HFF-Myc (cell line): ENCODE measurements at places on chromosomes 16 and 17.

GRCh38 chr16:24511174-24511573, 28.2 kb upstream of the RBBP6 start:
- DNase-seq: no peak

GRCh38 chr17:80447790-80448189, 28.6 kb downstream of the NPTX1 start:
- no peak for DNase-seq

DNA sequence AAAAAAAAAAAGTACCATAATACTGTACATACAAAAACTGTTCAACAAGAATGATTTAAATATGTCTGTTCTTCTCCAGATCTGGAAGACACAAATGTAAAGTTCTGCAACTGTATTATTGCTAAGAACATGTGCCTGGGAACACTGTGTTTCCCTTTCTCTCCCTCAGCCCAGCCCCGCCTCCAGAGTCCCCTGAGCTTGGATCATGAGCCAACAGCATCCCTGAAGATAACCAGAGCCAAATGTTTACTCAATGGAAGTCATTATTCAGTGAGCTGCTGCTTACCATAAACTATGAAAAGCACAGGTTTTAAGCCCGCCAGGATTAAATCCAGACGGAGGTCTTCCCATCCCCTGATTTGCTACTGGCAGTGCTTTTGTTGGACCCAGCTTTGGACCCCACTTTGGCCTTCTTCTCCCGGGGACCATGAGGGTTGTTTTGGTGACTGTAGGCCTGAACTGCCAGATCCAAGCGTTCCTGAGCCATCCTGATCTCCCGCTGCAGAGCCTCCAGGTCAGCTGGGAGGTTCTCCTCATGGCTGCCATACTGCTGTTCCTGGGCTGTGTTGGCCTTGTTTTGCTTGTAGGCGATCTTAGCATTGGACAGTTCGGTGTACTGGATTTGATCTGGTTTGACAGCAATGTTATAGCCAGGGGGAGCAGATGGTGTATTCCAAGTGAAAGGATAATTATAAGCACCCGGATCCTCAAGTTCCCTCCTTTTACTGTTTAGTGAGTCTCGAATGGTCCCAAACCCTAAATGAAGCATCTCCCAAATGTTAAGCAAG, 25.6 kb downstream of the GJC1 start:
- no peak for DNase-seq

DNA sequence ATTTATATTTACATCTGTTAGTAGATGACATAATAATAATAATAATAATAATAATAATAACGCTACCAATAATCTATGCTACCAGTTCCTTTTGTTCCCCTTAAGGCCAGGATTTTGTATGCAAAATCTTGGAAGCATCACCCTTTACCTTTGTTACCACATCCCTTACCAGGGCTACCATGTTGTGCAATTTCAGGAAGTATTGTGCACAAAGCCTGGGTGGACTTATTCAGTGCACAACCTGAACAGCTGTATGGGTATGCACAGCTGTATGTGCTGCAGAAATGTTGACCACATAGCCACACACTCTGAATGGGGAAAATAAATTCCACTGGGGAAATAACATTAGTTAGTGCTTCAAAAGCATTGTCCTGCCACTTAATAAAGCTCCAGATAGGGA, 19.9 kb upstream of the CALB2 start:
- DNase-seq: no peak

DNA sequence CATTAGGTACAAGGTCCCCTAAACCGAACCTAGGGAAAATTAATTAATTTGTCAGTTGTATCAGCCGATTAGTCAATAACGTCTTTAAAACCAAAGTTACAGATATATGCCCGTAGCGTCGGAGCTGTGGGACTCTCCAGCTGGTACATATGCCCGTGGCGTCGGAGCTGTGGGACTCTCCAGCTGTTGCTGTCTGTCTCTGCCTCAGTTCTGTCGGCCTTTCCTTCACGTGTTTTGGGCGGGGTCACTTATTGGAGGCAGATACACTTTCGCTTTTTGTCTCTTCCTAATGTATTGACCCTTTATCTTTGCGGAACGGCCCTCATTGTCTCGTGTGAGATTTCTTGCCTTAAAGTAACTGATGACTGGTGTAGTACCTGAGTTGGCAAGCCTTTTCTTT, 62.0 kb upstream of the ZNF750 start:
- no peak for DNase-seq

- DNase-seq: no peak
Observed at GRCh38 chr17:75764417-75764710, 628 bp downstream of the GALK1 start.

- DNase-seq: no peak
Observed at GRCh38 chr17:39705786-39706348, 6.0 kb downstream of the ERBB2 start.

- DNase-seq: peak; percentile 87
Observed at GRCh38 chr16:56608043-56608875, at the start of gene MT2A. TSS of gene MT2A (plus strand) at chr16:56608584. CDS start at chr16:56608656, 72 bp downstream.

DNA sequence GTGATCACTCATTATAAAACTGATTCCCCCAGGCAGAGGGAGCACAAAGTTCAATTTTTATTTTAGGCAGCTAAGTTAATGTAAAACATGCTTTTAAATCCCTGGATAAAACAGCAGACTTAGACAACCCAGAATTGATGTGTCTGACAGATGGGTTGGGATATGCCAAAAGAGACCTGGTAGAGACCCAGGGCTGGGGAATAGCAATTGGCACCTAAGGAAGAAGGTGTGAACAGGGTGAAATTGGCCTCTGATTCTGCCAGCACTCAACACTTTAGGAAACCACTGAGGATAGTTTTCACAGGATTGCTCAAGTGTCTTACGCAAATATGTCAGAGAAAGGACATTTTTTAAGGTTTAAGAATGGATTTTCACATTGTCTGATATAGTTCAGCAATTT, 938.2 kb upstream of the CDH8 start:
- DNase-seq: no peak

DNA sequence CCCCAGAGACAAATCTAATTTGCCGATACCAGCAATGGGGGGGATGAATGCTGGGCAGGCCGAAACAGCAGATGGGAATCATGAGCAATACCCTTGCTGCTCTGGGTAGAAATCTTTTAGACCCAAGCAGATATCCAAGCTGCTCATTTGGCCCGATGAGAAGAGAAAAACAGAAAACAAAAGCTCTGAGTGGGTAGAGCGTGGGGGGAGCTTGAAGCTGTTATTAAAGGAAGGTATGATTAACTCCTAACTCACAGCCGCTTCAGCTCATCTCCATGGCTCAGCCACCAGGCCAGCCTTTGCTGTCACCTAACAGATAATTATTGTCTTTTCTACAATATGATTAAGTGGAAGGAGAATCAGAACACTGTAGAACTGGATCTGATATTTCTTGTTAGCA, 58.3 kb downstream of the VPS35L start:
- DNase-seq: no peak

- no peak for DNase-seq
Observed at GRCh38 chr16:81066681-81067080, 10.4 kb downstream of the C16orf46 start.

- DNase-seq: no peak
Observed at GRCh38 chr16:9922441-9922840, 259.8 kb downstream of the GRIN2A start.

DNA sequence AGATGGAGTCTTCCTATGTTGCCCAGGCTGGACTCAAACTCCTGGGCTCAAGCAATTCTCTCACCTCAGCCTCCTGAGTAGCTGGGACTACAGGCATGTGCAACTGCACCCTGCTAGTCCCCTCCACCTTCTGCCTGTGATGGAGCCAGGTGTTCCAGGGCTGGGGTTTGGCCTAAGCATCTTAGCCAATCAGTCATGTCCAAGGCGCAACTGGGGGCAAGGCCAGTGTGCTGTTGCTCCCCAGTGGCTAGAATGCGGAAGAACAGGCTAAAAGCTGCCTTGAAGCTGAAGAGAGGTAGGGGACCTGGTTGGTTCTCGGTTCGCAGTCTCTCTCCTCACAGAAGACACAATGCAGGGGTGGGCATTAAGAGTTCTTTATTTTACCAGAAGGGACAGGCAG, 18.6 kb downstream of the FLOT2 start:
- no peak for DNase-seq

- DNase-seq: no peak
Observed at GRCh38 chr17:73616120-73616872, 27.9 kb downstream of the SDK2 start.

DNA sequence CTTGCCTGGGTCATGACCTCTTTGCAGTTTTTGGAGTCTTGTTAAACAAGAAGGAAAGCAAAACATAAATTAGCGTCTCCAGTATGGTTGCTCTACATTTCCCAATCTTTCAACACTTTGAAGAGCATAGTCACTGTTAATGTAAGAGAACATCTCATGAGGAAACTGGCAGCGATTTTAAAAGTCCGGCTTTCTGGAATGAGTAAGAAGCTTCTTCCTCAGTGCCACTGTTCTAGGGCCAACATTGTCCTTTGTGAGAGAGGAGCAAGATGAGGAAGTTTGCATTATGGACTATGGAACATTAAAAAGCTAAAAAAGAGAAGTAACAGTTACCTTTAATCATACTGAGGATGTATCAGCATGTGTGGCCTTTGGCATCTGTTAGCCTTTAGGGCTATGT, 73.1 kb downstream of the WNT3 start:
- DNase-seq: no peak

DNA sequence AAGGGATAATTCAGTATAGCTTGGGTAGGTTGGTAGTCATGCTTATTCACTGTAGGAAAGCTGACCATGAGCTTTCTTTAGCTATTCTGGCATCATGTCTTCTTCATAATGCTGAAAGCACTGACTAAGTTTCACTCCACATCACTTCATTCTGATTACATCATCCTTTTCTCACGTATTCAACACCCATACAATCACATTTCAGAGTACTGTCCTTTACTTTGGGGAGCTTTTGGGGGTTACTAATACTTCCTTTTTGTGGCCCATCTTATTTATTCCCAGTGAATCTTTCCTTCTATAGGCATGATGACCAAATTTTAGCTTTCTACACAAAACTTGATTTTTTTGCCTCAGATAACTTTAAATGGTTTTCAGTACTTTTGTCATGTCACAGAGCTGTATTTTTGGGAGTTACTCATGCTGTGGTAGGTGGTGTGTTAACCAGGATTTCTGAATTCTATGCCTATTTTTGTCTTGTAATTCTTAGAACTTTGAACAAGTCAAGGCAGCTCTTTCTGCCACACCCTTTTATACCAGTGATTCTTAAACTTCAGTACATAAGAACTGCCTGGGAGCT, 23.5 kb downstream of the TADA2A start:
- DNase-seq: no peak

GRCh38 chr17:37056622-37057021, 107.9 kb downstream of the AATF start:
- no peak for DNase-seq

GRCh38 chr16:51034481-51035109, 116.5 kb downstream of the SALL1 start:
- DNase-seq: no peak

DNA sequence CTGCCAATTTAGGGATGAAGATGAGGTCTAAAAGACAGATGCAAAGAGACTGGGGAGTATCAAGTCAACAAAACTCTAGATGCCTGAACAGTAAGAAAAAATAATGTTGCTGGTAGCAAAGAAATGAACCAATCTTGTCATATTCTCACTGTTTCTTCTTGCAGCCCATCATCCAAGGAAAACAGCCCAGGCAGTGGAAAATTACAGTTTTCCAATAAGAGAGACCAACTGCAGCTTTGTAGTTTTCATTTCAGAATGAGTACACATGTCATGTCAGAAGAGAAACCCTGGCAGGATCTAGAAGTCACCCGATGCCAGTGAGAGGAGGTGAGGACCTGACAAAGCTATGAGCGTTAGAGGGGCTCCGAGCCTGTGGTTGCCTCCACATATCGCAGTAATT, 500.4 kb upstream of the PSMD7 start:
- DNase-seq: no peak

DNA sequence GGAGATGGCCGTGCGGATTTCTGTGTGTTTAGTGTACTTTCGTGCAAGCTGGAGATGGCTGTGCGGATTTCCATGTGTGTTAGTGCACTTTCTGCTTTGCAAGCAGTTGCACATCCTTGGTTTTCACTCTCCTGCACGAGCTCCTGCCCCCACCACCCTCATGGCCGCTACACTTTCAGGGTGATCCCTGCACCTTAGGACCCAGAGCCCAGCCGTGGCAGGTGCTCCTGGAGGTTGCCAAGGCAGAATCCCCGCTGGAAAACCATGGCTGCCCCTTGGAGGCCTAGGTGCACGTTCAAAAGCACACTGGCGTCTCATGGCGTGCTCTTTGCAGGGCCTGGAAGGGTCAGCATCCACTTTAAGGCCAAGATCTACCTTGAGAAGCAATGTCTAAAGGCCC, 311.0 kb upstream of the TNRC6C start:
- DNase-seq: no peak

DNA sequence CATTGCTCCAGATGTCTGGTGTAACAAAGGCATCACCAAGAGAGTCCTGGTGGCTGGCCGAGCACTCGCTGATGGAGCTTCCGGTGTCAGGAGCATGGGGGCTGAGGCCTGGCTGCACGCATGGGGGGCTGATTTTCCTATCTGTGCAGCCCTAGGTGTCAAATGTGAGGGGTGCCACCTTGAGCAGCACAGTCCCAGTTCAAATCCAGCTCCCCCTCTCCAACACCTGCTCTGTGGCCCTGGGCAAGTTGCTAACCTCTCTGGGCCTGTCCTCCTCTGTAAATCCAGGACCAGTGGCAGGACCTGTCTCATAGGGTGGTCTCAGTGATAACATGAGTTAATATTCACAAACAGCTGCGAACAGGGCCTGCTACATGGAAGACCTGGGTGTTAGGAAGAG, 12.9 kb downstream of the ENPP7 start:
- DNase-seq: no peak

- DNase-seq: no peak
Observed at GRCh38 chr17:58507123-58507634, 7.3 kb downstream of the MTMR4 start.

DNA sequence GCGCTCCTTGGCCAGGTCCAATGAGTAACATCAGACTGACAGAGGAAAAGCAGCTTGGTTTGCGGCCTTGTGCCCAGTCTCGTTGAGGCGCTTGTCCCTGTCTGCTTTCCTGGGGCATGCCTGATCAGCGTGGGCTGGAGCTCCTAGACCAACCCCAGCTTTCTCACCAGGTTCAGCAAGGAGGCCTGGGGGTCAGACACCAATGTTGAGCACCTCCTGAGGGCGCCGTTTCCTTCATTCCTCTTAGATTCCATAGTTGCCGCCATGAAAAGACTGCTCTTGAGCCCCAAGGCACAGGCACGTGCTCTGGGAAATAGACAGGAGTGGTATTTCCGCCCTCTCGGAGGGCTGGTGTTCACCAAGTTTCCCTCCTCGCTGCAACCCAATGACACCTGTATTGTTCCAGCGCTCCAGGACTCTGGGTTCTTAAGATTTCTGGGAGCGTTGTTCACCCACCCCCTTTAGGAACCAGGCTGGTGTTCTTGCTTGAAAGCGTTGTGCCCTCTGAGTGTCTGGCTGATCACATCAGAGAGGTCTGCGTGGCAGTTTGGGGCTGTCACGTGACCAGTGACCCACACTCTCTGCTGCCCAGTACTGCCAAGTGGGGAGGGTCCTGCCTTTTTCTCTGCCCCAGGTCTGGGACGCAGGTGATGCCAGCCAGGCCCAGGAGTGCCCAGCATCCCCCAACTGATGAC, 18.0 kb downstream of the KCTD2 start:
- DNase-seq: no peak

GRCh38 chr17:32625971-32626370, 139.2 kb downstream of the CDK5R1 start:
- DNase-seq: no peak
